Stimulated activated naive CD4-positive, alpha-beta T cell (primary cell): ENCODE measurements at places on chromosomes 7 and 10.

DNA sequence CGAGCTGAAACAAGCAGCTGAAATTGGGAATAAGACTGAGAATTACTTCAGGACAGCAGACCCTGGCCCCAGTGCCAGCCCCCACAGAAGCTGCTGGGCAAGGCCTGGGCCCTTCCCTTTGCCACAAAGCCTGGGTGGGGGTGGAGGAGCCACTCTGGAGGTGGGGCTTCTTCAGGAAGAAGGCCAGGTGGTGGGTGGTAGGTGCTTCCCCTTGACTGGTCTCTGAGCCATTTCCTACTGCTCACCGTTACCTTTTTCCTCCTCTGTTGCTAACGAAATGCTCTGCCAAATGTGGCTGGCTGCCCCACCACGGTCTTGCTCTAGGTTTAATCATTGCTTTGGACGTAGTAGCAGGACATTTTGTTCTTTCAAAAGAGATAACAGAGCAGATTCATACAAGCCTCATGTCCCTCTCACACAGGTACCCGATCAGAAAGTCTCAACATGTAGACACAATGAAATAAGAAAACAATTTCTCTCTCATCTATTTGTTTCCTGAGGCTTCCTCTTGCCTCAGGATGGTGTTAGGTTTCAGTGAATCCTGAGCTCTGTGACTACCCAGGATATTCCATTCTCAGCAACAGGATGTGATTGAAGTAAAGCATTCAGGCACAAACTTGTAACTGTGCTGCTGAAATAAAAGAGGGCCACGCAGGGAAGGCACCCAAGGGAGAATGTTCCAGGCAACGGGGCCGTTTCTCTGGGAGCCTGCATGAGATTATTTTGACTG is 66.5 kb downstream of the WDR11 start:
- DNase-seq: no peak

DNA sequence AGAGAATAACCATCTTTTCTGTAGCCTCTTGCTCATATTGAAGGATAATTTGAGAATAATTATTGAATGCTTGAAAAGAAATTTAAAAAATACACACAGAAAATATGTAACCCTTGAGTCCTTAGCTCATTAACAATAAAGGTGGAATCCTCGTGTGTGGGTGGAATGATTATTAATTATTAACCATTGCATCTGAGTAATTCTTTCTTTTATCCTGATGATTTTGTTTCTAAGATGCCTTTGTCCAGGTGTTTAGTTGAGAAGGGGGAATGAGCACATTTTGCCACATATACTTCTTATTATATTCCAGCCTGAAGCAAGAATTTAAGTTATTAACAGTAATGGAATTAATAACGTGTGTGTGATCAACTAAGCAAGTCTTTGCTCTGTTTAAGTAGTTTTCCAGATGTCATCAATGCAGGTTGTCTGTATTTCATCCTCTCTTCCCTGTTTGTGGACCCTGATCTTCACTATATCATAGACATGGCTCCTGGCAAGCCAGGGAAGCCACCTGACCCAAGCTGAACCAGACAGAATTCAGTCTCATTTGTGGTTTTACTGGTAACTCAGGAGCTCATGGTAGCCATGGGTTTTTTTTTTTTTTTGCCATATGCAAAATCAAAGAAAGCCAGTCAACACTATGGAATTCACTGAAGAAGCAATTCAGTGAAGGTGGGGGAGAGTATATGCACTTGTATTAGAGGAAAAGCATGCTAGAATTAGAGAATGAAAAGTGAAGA is 144.3 kb downstream of the KIF20B start:
- no peak for DNase-seq

- DNase-seq: no peak
Observed at GRCh38 chr10:23174977-23175512, 17.1 kb upstream of the PTF1A start.

DNA sequence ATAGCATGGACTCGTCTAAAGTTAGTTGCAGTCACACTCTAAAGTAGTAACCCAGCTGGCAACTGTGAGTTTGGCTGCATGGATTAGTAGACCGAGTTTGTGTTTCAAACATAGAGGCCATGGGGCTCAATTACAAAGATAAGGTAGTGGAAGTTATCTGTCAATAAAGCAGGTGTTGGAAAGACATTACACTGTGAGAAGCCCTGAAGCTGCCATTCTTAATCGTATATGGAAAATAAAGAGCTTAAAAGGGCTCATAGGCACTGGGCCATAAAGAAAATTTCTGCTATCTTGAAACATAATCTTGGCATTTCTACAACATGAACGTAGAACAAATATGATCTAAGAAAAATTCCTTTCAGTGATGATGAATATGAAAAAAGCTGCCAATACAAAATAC is 837.7 kb downstream of the REEP3 start:
- no peak for DNase-seq
